ENCODE measurements at places on chromosomes 11 and 22.
A peak's percentile ranks its signal among the peaks of the same experiment; 100 is the strongest.

- DNase-seq = no peak
These were observed 84.3 kb downstream of the SNX19 start for GRCh38 chr11:130831976-130832375.

- DNase-seq = no peak
These were observed 25.5 kb downstream of the TMEM123 start for GRCh38 chr11:102427068-102427467.

DNA sequence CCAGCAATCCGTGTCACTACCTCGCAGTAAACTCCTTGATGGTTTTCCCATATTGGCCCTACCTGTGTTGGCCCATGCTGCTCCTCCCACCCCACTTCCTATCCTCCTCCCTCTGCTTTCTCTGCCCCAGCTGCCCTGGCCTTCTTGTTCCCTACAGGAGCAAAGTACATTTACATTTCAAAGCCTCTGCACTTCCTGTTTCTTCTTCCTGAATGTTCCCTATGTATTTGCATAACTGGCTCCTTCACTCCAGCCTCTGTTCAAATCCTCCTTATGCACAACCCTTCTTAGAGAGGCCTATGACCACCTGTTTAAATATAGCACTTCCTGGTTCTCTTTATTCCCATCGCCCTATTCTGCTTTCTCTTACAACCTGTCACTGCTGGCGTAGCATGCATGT lies 62.2 kb downstream of the PARVA start:
- no peak for DNase-seq

DNA sequence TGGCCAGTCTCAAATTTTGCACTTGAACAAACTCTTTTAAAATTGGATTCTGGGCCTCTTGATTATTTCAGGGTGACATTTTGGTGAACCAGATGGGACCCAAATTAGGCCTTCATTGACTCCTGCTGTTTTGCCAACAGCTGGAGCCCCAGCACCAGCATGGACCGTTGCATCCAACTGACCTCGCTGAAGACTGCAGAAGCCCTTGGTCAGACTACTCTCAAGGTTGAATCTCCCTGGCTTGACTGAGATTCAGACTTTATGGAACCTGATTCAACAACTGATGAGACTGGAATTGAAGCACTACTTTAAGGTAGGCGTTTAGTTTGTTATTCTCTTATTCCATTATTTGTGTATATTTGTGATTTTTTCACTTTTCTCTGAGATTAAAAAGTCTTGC lies 41.7 kb downstream of the NARS2 start:
- DNase-seq = no peak

DNA sequence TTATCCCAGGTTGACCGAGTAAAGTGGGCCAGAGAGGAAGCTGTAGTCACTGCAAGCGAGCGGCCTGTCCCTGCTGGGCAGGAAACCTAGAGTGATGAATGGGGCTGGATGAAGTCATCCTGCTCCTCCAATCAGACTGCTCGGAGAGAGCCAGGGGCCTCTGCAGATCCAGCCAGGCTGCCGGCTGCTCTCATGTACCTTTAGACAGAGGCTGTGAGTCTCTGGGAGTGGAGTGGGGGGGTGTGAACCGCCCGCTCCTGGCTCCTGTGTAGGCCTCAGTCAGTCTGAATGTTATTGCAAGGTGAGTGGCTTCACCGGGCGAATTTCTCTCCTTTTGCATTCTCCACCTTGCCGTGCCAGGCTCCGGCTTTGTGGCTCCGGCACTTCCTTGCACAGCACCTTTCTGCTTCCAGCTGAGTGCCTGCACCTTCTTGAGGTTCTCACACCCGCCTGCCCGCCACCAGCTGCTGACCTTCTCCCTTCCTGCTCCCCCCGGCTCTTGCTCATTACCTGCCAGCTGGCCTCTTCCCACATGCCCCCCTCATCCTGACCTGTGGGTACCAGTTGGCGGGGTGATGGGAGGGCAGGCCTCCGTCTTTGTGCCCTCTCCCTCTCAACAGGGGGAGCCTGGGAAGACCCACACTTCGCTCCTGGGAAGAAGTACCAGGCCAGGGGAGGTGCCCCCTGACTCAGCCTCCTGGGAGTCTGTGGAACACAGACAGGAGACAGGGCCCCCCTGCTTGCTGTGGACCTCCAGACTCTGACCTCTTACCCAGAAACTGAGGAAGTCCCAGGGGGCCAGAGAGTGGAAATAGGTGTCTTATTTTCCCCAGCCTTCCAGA lies 79.9 kb downstream of the GRAMD1B start:
- peak; percentile 27 for DNase-seq

DNA sequence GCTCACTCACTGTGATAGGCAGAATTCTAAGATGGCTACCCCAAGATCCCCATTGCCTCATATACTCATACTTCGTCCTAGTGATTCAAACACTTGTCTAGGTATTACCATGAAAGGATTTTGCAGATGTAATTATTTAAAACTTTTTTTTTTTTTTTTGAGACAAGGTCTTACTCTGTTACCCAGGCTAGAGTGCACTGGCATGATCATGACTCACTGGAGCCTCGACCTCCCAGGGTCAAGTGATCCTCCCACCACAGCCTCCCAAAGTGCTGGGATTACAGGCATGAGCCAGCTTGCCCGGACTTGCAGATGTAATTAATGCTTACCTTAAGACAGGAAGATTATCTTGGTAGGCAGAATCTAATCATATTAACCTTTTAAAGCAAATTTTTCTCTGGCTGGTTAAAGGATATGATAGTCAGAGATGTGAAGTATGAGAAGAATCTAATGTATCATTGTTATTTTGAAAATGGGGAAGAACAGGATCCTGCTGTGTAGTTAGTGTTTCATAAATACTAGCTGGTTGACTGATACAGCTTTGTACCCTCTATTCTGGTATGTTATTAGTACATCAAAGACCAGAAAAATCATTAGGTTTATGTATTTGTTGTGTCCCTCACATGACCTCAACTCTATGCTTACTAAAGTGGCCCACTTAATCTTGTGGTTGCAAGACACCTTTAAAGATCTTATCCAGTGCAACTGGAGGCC lies 35.5 kb downstream of the C2CD3 start:
- DNase-seq = no peak

- DNase-seq = peak; percentile 67
These were observed 1.7 kb upstream of the OR52K1 start for GRCh38 chr11:4480577-4481239.

- no peak for DNase-seq
These were observed 464 bp upstream of the CECR2 start for GRCh38 chr22:17368554-17369438.

- no peak for DNase-seq
These were observed 127.9 kb upstream of the NTM start for GRCh38 chr11:131242476-131243000.

DNA sequence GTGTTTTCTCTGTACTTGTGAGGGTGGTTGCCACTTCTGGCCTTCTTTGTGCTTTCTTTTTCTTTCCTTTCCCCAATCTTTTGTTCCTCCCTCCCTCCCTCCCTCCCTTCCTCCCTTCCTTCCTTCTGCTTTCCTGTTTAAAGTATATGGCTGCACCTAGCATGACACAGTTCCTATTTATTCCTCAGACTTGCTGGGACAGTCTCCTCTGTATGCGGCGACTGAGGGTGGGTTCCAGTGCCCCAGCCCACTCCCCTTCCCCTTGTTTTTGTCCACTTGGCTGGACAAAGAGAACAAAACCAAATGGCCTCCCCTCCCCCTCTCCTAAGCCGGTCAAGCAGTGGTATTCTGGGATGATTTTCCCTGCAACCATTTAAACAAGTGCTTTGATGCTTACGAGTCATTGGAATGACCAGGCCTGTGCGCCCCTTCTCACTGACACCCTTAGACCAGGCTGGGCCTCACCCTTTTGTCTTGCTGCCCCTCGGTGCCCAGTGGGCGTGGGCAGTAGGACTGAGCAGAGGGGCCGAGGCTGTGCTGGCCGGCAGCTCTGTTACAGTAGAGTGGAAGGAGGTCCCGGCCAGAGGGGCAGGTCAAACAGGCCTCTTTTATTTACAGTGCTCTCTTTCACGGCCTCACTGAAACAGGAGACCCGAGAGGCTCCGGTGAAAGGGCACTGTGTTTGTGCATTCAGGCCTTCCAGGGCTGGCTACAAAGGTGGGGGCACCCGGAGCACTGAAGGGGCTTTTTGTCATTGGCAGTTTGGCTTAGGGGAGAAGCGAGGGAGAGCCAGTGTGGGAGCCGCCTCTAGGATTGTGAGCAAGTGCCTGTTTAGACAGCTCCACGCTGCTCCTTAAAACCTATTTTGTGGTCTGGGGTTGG lies 32.2 kb downstream of the ZBTB16 start:
- no peak for DNase-seq

DNA sequence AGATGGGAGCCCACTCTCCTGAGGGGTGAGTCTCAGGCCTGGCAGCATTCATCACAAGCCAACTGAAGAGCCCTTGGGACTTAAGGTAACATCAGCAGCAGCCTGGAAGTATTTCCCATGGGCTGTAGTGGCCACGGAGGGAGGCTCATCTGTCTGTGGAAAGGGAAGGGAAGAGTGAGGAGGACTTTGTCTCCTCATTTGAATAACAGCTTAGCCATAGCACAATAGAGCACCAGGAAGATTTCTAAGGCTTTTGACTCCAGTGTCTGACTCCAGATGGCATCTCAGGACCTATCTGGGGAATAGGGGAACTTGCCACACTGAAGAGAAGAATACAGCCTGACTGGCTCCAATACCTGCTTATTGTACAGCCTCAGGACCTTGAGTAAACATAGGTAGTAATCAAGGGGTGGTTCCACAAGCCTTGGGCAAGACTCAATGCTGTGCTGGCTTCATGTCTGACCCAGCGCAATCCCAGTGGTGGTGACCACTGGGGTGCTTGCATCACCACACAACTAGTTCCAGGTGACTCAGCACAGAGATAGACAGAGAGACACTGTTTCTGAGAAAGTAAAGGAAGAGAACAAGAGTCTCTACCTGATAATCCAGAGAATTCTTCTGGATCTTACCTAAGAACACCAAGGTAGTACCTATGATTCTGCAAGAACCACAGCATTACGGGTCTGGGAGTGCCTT lies 510.5 kb upstream of the CCDC179 start:
- DNase-seq = peak; percentile 19

DNA sequence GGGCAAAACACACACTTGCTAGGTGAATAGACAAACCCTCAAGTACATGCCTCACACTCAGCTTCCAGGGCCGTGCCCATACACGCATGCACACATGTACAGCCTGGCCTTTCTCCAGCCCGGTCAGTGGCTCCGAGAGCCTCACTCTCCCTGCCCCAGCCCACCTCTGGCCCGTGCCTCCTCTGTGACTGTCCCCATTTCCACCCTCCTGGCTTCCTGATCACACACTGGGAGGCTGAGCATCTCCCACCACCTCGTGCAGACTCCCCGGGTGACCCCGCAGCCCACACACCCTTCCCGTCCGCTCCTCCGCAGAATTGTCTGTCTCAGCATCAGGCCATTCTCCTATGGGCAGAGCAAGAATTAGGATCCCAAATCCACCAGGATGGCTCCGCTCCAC lies 634.1 kb downstream of the TBC1D22A start:
- no peak for DNase-seq
